NCI-H748 treated with DMSO at 0.1 percent for 48 hours (cell line): ENCODE measurements at places on chromosomes 6 and 20.

- DNase-seq = peak; percentile 78
Observed at GRCh38 chr20:22691369-22692118, 107.2 kb upstream of the FOXA2 start.

DNA sequence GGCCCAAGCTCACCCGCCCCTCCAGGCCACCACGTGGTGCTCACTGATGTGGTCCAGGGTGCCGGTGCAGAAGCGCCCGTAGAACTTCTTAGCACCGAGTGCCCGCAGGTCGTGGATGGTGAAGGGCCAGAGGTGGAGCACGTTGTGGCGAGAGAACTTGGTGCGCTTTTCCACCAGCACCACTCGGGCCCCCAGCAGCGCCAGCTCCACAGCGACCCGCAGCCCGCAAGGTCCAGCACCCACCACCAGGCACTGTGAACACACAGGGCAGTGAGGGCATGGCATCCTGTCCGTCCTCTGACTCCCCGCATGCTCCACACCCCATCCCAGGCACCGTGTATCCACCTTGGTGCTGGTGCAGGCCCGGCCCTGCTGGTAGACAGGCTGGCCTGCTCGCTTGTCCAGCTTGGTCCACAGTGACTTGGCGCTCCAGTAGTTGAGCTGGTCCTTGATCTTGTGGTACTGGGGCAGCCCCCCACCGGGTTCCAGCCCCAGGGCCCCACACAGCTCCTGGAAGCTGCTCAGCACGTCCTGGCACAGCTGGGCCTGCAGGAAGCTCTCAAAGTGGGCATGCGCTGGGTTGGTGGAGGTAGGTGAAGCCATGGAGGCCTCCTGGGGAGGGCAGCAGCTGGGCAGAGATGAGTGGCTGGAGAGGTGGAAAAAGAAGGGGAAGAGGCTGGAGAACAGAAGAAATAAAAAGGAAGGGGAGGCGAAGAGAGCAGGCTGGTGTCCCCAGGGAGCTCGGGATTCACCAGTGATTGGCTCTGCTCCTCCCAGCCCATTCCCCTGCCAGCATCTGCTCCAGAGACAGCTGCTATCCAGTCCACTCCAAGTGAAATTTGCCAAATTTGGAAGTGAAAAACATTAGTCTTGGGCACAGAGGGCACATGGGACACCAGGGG lies 1.7 kb downstream of the MICAL1 start:
- DNase-seq = no peak

GRCh38 chr6:156839129-156839528 lies 62.0 kb downstream of the ARID1B start:
- no peak for DNase-seq

DNA sequence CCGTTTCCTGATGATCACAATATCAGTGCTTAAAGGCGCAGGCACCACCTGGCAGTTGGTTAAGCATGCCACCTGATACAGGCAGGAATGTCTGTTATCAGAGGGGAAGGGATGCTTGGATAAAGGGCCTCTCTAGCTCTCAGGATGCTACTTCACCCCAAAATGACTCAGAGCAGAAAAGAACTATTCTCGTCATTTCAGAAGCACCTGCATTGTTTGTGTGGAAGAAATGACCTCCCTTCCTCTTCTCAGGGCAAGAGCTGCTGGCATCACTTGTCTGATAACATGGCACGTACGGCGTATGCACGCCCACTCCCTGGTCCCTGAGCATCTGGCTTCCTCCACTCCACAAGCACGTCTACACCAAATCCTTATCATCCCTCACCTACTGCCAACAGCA lies 47.3 kb downstream of the ATP9A start:
- DNase-seq = no peak

GRCh38 chr20:61422636-61423425 lies 170.8 kb downstream of the CDH4 start:
- no peak for DNase-seq

DNA sequence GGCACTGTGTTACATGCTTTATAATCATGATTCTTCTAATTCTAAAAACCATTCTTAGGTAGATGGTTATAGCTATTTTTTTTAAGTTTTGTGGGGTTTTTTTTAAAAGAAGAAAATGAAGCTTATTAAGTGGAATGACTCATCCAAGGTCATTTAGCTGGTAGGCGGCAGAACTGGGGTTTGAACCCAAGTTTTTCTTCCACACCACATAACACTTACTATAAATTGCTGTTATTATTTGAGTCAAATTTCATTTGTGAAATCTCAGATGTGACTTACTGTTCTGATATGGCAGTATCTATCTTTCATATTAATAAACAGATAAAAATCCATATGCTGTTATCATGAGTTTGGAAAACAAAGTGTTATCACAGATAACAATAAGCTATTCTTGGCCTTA lies 10.4 kb upstream of the COL10A1 start:
- no peak for DNase-seq

DNA sequence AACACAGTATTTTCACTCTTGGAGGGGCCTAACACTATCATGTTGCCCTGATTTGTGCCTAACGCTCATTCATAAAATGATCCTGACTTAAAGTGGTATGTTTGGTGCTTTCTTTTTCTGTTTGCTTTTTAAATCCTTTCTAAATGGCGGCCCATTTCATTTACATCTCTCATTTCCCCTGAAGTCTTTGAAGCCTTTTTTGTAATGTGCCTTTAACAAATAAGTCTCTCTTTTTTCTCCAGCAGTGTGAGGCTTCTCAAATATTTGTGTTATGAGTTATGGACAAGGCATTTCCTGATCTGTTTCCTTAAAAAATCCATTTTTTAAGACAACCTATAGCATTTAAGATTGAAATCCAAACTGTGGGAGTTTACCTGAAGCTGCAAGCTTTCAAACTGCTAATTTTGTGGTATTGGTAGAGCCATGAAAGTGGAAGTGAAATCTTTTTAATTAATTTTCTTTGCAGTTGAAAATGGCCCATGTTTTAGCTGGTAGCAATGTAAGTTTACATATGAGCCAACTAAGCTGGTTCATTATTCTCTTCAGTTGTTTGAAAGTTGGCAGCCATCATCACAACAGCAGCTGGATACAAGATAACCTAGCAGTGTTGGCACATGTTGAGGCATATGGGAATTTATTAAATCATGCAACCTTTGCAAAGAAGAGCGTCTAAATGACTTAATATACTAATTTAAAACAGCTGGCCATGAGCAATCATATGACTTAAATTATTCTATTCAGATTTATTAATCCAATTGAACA lies 469.7 kb downstream of the CDKAL1 start:
- no peak for DNase-seq

- no peak for DNase-seq
Observed at GRCh38 chr6:10633216-10633615, 61.2 kb downstream of the C6orf52 start.

GRCh38 chr6:11820821-11821220 lies 42.2 kb upstream of the ADTRP start:
- DNase-seq = no peak

GRCh38 chr6:155708100-155708499 lies 252.5 kb upstream of the NOX3 start:
- no peak for DNase-seq
